ENCODE measurements at places on chromosomes 6 and 20. TPM values are rescaled to one million over a fixed set of nuclear protein-coding genes. Genes with fewer than 3 reads are reported as not detected.

Gene TINAG
- polyA plus RNA-seq = not detected

- no peak overlapping the region for H3K27ac ChIP-seq
- H3K4me3 ChIP-seq = no peak overlapping the region
- H3K36me3 ChIP-seq = no peaks in the 10 kb centered on the region
- H3K27me3 ChIP-seq = no peaks in the 10 kb centered on the region
- DNase-seq = no peak
These were observed 13.2 kb upstream of the KIF25 start for GRCh38 chr6:167984144-167984719.

- no peaks in the 10 kb centered on the region for H3K4me1 ChIP-seq
- no peaks in the 10 kb centered on the region for H3K36me3 ChIP-seq
- no peak overlapping the region for H3K27ac ChIP-seq
- peaks cover 24% of the 10 kb centered on the region for H3K27me3 ChIP-seq
- H3K4me3 ChIP-seq = no peak overlapping the region
- no peak for DNase-seq
These were observed 131.0 kb upstream of the OLIG3 start for GRCh38 chr6:137625100-137625661.

DNA sequence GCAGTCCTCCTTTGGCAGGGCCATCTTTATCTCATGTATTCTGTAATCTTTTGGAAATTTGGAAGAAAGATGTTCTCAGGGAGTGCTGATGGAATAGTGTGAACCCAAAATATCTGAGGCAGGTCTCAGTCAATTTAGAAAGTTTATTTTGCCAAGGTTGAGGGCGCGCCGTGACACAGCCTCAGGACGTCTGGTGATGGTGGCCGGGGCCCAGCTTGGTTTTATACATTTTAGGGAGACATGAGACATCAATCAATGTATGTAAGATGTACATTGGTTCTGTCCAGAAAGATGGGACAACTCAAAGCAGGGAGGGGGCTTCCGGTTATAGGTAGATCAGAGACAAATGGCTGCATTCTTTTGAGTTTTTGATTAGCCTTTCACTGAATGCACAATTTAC, 89.8 kb downstream of the ERMARD start:
- H3K27ac ChIP-seq = no peak overlapping the region
- H3K36me3 ChIP-seq = no peaks in the 10 kb centered on the region
- H3K27me3 ChIP-seq = peaks cover 16% of the 10 kb centered on the region
- H3K4me1 ChIP-seq = no peaks in the 10 kb centered on the region
- DNase-seq = no peak
